ENCODE measurements at places on chromosomes 7 and 10.

DNA sequence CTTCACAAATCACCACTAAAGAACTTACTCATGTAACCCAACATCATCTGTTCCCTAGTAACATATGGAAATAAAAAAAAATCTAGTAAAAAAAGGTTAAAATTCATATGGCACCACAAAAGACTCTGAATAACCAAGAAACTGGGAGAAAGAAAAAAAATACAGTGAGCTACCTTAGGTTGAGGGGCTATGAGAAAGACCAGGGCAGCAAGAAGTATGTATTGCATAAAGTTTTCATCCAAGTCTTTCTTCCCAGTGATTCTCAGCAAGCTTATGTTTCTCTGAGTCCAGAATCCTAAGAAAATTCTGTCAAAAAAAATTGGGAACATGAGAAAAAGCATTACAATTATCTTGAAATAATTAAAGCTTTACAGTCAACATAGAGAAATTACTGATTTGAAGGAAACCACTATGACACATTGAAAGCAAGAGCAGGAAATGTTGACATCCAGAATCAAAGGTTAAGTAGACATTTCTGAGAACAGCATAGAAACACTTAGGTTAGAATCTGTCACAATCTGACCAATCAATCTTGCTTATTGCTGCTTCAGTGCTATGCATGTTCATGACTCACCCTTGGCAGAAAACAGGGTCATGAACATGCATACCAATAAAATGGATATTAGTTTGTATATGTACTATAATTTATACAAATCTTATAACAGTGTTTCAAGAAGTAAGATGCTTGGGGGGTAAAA is 494.0 kb upstream of the POT1 start:
- peak; percentile 62 for DNase-seq

GRCh38 chr10:61822781-61823230 is 78.7 kb upstream of the ARID5B start:
- DNase-seq: no peak

DNA sequence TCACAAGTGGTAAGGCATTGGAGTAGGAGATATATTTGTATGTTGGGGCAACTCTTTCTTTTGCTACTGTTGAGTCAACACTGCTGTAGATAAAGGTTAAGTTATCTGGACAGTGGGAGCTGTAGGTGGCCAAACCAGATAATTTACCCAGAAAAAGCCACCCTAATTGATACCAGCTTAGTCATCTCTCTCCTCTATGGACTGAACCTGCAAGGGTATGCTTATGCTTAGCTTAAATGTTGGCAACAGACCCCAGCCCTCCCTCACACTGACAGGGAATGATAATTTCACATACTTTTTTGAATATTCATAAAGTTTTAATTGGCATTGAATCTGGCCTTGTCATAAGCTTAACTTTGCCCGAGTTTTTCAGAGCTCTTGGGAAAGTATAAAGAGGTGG is 66.3 kb downstream of the CREB5 start:
- DNase-seq: no peak

DNA sequence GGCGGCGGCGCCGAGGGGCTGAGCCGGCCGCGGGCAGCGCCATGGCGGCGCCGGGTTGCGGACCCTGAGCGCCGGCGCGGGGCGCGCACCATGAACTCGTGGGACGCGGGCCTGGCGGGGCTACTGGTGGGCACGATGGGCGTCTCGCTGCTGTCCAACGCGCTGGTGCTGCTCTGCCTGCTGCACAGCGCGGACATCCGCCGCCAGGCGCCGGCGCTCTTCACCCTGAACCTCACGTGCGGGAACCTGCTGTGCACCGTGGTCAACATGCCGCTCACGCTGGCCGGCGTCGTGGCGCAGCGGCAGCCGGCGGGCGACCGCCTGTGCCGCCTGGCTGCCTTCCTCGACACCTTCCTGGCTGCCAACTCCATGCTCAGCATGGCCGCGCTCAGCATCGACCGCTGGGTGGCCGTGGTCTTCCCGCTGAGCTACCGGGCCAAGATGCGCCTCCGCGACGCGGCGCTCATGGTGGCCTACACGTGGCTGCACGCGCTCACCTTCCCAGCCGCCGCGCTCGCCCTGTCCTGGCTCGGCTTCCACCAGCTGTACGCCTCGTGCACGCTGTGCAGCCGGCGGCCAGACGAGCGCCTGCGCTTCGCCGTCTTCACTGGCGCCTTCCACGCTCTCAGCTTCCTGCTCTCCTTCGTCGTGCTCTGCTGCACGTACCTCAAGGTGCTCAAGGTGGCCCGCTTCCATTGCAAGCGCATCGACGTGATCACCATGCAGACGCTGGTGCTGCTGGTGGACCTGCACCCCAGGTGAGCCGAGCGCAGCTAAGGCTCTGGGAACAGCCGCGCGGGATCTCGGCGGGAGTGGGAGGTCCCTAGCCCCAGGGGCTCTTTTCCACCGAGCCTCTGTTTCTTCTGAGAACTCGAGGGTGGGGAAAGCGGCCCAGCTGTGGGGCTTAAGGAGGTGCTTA is at the start of gene GPR26:
Gene GPR26 (plus strand): TSS at position 38 of the 919 bp plus-strand sequence. CDS start 53 bp downstream, at position 91.
- DNase-seq: no peak

- DNase-seq: no peak
Observed at GRCh38 chr7:155457544-155458110, 302 bp upstream of the EN2 start.

DNA sequence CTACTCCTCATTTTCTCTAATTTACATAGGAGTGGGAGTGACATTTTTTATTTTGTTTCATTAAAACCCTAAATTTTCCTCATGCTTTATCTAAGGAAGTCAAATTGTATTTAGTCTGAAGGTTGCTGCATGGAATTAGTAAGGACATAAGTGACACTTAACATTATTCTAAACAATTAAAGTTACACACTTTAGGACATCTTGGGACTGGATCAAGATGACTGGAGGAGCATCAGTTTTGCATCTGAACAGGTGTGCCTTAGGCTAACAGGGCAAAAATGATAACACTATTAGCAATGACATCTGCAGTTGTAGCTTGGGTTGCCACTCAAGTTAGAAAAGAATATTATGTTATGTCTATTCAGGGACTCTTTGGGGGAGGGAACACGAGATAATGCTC is 199.4 kb downstream of the HDAC9 start:
- DNase-seq: no peak

GRCh38 chr7:7177044-7177517 is 5.3 kb upstream of the C1GALT1 start:
- DNase-seq: peak; percentile 90

- no peak for DNase-seq
Observed at GRCh38 chr7:52749880-52750279, 285.6 kb upstream of the POM121L12 start.

DNA sequence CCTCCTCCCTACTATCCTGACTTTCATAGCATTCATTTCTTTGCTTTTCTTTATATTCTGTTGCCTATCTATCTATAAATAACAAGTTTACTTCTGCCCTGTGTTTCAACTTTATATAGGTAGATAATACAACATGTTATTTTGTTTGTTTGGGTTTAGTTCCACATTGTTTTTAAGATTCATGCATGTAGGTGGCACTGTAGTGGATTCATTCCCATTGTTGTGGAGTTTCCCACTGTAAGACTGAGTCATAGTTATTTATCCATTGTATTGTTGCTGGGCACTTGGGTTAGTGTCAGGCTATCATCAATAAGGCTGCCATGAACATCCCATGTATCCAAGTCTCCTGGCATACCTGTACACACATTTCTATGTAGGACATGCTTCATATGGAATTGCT is 127.7 kb downstream of the ARHGAP22 start:
- DNase-seq: no peak

- no peak for DNase-seq
Observed at GRCh38 chr7:10913457-10913856, 60.2 kb upstream of the PHF14 start.

- no peak for DNase-seq
Observed at GRCh38 chr7:66871076-66871475, 49.9 kb upstream of the TMEM248 start.

DNA sequence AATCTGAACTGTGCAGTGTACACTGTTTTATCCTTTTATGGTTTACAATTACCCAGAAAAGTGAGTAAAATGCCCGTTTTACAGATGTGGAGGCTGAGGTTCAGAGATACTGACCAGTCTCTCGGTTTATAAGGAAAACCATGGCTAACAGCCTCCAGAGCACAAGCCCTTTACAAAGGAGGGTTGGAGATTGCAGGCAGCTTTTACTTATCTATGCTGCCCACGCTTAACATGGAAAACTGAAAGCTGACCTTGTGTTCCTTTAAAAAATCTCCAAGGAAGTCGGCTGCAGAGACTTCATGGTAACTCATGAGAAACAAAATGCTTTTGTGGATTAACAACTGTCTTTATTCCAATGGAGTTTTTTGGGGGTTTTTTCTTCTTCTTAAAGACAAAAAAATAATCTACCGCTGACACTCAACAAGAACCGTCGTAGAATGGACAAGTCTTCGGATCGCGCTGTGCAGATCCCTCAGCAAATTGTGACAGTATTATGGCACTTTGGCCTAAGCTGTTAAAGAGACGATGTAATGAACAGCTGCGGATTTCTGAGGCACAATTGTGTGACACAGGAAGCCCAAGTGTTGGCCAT is 654 bp upstream of the SLF2 start:
- DNase-seq: no peak

DNA sequence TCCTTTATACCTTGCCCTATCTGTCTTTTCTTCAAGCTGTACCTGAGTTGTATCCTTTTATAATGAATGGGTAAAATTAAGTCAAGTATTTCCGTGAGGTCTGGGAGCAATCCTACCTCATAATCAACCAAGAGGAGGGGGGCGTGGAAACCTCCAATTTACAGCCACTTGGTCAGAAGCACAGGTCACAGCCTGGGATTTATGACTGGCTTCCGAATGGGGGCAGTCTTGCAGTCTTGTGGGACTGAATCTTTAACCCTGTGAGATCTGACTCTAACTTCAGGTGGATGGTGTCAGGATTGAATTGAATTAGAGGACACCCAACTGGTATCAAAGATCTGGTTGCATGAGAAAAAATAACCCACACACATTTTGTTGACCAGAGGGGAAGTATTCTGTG is 23.5 kb upstream of the KCNMA1 start:
- DNase-seq: no peak

DNA sequence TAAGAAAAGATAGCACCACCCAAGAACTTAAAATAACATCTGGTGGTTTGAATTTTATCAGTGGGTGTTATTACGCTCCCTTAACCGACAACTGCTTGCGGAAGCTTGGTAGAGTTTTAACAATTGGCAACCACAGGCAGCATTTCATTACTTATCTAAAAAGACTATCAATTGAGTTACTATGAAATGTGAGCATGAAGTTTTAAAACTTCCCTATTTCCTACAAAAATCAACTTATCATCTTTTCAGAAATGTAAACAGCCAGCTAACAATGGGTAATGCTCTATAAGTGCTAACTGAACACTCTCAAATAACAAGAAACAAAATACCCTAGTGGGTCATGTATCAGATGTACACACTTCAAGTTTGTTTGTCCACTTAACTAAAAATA is 68.8 kb downstream of the OSBPL3 start:
- DNase-seq: no peak

Measured in HCEC 1CT (cell line).